ENCODE measurements at places on chromosomes 3 and 15. TPM values are rescaled to one million over a fixed set of nuclear protein-coding genes. Genes with fewer than 3 reads are reported as not detected.
A peak's percentile ranks its signal among the peaks of the same experiment; 100 is the strongest.

Gene RTP3
- total RNA-seq = not detected

Gene RTP1
- total RNA-seq = not detected

Gene ARGFX
- not detected for total RNA-seq

Gene CERS3
- total RNA-seq = not detected

Gene SLC9C1
- not detected for total RNA-seq

Gene MAGEL2
- total RNA-seq = not detected

- DNase-seq = no peak
- H3K27me3 ChIP-seq = no peaks in the 10 kb centered on the region
- H3K36me3 ChIP-seq = no peaks in the 10 kb centered on the region
- H3K4me3 ChIP-seq = no peak overlapping the region
Measured at GRCh38 chr15:66724732-66725463, 22.9 kb downstream of the SMAD6 start.

DNA sequence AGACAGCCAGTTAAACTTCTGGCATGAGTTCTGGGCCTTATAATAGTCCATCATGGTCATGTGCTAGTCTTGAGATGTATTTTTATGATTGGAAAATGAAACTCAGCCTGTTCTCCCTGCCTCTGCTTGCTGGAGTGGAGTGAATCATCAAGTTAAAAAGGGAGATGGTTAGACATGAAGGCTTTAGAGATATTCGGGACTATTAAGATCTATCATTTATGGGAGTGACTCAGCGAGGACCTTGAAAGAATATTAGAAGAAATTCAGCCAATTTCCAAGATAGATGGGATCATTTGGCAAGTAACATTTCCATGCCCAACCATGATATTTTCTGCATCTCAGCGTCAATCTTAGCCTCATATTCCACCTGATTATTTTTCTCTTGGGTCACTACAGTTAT is 79.8 kb downstream of the AGBL1 start:
- no peak for DNase-seq
- H3K27me3 ChIP-seq = no peaks in the 10 kb centered on the region
- H3K27ac ChIP-seq = peak overlapping the region; percentile 98
- H3K4me1 ChIP-seq = peaks cover 79% of the 10 kb centered on the region
- no peak overlapping the region for H3K4me3 ChIP-seq

- no peaks in the 10 kb centered on the region for H3K27me3 ChIP-seq
- no peaks in the 10 kb centered on the region for H3K36me3 ChIP-seq
- no peak overlapping the region for H3K27ac ChIP-seq
- H3K4me3 ChIP-seq = no peak overlapping the region
Measured at GRCh38 chr15:69524814-69525213, 72.2 kb downstream of the RPLP1 start.

DNA sequence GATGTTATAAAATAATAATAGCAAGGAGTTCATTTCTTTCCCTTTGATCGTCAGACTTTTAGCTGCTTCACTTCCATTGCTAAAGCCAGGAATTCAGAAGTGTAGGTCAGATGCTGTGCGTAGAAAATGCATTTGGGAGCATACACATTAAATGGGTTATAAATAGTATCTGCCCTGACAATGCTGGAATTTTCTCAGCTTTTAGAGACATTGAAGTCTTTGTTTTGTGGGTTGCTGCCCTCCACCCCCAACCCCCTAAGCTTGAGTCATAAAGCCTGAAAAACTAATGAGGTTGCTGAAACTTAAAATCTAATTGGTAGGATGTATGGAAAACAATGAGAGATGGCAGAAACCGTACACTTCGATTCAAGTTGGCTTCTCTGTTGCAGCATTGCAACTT is 81.9 kb downstream of the MITF start:
- no peak overlapping the region for H3K27ac ChIP-seq
- no peaks in the 10 kb centered on the region for H3K36me3 ChIP-seq
- peaks cover 73% of the 10 kb centered on the region for H3K4me1 ChIP-seq
- no peaks in the 10 kb centered on the region for H3K27me3 ChIP-seq

DNA sequence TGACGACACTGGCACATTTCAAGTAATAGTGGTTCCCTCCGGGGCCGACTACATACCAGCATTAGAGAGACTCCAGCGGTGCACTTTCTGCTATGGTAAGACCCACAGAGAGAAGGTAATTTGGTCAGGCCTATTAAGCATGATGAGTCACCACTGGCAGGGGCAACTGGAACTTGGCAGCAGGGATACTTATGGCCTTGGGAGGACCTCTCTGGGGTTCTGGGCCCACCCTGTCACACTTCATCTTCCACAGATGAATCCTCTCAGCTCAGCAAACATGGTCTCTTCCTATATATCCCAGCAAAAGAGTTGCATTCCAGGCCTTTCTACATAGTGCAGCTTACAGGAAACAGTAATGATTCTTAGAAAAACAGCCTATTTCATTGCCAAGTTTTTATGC is 88.0 kb downstream of the PIK3R4 start:
- H3K4me3 ChIP-seq = no peak overlapping the region
- no peak overlapping the region for H3K27ac ChIP-seq
- DNase-seq = no peak

DNA sequence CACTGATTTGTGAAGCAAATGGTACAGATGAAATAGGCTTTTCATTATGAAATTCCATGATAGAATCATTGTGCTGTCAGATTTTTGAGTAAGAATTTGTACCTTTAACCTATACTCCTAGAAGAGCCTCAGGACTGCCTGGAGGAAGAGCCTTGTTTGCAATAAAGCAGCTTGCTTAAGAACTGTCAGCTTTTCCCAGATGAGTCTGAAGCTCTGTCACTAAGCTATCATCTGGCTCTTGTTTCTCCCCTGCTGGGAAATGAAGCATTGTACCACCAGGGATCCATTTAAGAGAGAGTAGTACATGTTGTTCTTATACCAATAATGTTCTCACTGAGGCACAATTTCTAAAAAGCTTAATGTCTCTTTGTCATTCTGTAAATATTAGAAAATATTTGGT is 85.1 kb upstream of the FLNB start:
- no peak for DNase-seq
- no peak overlapping the region for H3K27ac ChIP-seq

DNA sequence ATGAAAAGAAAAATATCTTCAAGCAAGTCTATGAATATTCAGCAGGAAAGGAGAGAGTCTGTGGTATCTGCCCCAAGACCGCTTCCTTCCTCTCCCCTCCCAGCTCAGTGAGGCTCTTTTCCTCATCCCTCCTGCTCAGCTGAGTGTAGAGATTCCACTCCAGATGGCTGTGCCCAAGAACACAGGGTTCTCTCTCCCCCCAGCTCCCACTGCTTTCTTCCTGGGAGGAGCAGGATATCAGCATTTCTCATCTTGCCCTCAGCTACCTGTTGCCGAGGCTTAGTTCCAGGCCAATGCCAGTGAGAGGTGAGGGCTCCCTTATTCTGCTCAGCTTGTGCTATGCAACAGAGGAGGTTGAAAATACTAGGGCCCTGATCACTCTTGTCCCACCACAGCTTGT is 211.9 kb downstream of the SV2B start:
- no peak for DNase-seq
- no peaks in the 10 kb centered on the region for H3K27me3 ChIP-seq
- no peaks in the 10 kb centered on the region for H3K36me3 ChIP-seq
- H3K4me3 ChIP-seq = no peak overlapping the region
- H3K4me1 ChIP-seq = no peaks in the 10 kb centered on the region

DNA sequence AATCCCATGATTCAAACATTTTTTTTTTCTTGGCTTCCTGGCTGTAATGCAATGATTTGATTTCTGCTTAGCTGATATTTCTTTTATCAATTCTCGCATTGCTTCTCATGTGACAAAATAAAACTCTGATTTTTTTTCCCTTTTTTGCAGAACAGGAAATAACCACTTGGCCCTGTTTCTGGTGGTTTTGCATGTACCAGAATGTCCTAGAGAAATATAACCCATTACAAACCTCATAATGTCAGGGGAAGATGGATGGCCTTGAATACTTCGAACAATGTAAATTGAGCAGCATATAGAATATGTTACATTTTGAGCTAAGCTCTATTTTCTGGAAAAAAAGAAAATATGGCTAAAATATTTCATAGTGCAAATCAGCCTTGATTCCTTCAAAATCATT is 275.6 kb downstream of the RAP2B start:
- no peak overlapping the region for H3K27ac ChIP-seq
- no peaks in the 10 kb centered on the region for H3K27me3 ChIP-seq
- no peak overlapping the region for H3K4me3 ChIP-seq
- no peaks in the 10 kb centered on the region for H3K36me3 ChIP-seq

GRCh38 chr3:154228561-154229216 is 95.6 kb downstream of the DHX36 start:
- H3K4me3 ChIP-seq = no peak overlapping the region
- DNase-seq = no peak
- no peaks in the 10 kb centered on the region for H3K36me3 ChIP-seq
- H3K27me3 ChIP-seq = no peaks in the 10 kb centered on the region
- H3K27ac ChIP-seq = no peak overlapping the region

DNA sequence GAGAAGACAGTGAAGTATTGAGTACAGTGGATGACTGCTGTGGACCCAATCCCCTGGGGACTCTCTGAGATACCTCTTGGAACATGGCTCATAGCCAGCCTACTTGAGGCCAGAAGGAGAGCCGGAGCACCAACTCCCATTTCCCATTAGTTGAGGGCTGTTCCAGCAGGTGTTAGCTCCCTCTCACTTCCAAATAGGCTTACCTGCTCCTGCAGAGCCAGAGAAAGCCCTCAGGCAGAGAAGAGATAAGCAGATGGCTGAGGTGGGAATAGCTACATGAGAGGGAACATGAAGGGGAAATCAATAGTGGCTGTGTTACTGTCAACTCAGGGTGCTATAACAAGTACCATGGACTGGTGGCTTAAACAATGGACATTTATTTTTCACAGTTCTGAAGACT is 4.6 kb upstream of the CCK start:
- no peaks in the 10 kb centered on the region for H3K36me3 ChIP-seq
- no peaks in the 10 kb centered on the region for H3K4me1 ChIP-seq
- peaks cover 6% of the 10 kb centered on the region for H3K27me3 ChIP-seq
- H3K27ac ChIP-seq = no peak overlapping the region
- no peak overlapping the region for H3K4me3 ChIP-seq

- no peaks in the 10 kb centered on the region for H3K27me3 ChIP-seq
- no peak for DNase-seq
- peaks cover 3% of the 10 kb centered on the region for H3K4me1 ChIP-seq
- no peak overlapping the region for H3K27ac ChIP-seq
- no peaks in the 10 kb centered on the region for H3K36me3 ChIP-seq
Measured at GRCh38 chr3:45078910-45079522, 52.9 kb downstream of the CLEC3B start.

GRCh38 chr3:156606729-156607128 is 51.8 kb upstream of the SSR3 start:
- no peak for DNase-seq
- no peaks in the 10 kb centered on the region for H3K36me3 ChIP-seq
- no peaks in the 10 kb centered on the region for H3K27me3 ChIP-seq
- H3K4me3 ChIP-seq = peak overlapping the region; percentile 59
- H3K27ac ChIP-seq = no peak overlapping the region
- peaks cover 13% of the 10 kb centered on the region for H3K4me1 ChIP-seq

GRCh38 chr3:11059090-11059798 is 66.7 kb downstream of the SLC6A1 start:
- H3K27ac ChIP-seq = no peak overlapping the region
- H3K27me3 ChIP-seq = no peaks in the 10 kb centered on the region
- peaks cover 3% of the 10 kb centered on the region for H3K4me1 ChIP-seq
- no peaks in the 10 kb centered on the region for H3K36me3 ChIP-seq
- DNase-seq = peak; percentile 27
- H3K4me3 ChIP-seq = no peak overlapping the region

- H3K4me3 ChIP-seq = no peak overlapping the region
- DNase-seq = no peak
- no peaks in the 10 kb centered on the region for H3K27me3 ChIP-seq
- H3K27ac ChIP-seq = peak overlapping the region; percentile 94
Measured at GRCh38 chr3:11632564-11632963, 11.2 kb downstream of the VGLL4 start.

Data from gastrocnemius medialis (tissue), 4 donors.